ENCODE measurements at places on chromosomes 11 and 22.
A peak's percentile ranks its signal among the peaks of the same experiment; 100 is the strongest.

DNA sequence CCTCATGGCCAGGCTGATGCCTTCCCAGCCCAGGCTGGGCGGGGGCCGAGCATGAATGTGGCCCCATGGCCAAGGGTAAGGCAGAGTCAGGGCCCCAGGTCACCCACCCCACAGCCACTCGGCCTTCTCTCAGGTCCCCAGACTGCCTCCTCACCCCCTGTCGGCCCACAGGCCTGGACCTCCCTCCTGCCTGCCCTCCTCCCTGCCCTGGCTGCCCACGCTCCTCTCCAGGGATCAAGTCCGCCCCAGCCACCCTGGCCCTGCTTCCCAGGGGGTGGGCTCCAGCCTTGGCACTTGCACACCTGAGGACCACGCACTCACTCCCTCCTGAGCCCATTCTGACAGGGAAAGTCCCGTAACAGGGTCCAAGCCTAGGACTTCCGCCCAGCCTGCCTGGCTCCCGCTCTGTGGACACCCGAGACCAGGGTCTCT is 37.8 kb upstream of the TH start:
- DNase-seq, result no peak

- DNase-seq, result no peak
These were observed 109.3 kb downstream of the ARL14EP start for GRCh38 chr11:30432178-30432577.

DNA sequence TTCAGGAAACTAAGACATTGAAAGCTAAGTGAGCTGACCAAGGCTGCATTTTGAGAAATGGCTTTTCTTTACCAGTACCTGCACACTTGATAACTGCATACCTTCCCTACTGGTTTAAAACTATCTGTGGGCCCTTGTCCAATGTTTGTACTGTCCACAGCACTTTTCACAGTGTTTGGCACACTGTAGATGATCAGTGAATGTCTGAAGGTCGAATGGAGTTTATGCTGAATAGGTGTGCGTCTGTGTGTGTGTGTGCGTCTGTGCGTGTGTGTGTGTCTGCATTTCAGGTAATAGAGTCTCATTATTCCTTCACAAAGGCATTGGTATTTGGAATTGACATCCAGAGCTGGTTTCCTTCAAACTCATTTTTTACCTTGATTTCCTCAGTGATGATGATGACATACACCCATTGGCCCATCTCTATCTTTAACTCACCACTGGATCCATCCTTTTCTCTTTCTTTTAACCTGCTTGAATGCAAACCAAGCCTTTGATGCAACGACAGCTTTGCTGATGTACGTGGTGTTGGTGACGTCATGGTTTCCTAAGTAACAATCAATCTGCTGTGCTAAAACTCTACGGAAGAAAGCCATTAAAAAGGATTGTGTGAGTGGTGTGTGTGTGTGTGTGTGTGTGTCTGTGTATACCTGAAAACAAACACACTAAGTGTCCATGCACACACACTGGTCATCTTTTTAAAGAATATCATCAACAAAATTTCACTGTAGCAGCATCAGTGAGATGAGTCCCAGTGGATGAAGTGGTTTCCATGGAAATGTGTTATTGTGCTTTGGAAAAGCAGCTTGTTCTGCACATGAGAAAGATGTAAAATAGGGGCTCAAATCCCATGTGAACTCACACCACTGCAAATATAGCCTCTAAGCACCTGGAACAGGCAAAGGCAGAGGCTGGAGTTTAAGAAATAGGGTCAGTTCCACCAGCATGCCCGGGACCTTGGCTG is 490.2 kb upstream of the B3GAT1 start:
- DNase-seq, result no peak

- DNase-seq, result peak; percentile 26
These were observed 219.4 kb downstream of the CADM1 start for GRCh38 chr11:115284773-115285172.

DNA sequence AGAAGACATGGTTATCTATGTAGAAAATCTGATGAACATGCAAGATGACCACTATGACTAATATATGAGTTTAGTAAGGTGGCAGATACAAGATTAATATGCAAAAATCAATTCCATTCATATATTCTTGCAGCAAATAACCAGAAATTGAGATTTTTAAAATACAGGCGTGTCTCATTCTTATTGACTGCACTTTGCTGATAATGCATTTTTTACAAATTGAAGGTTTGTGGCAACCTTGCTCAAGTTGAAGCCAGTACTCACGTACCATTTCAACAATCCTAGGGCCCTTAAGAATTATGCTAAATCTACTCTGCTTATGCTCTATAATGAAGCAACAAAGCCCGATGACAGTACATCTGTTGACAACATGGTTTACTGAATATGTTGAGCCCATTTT is 104.6 kb downstream of the KCNQ1OT1 start:
- DNase-seq, result no peak

GRCh38 chr11:62466444-62466843 is 47.6 kb downstream of the SCGB1A1 start:
- no peak for DNase-seq

DNA sequence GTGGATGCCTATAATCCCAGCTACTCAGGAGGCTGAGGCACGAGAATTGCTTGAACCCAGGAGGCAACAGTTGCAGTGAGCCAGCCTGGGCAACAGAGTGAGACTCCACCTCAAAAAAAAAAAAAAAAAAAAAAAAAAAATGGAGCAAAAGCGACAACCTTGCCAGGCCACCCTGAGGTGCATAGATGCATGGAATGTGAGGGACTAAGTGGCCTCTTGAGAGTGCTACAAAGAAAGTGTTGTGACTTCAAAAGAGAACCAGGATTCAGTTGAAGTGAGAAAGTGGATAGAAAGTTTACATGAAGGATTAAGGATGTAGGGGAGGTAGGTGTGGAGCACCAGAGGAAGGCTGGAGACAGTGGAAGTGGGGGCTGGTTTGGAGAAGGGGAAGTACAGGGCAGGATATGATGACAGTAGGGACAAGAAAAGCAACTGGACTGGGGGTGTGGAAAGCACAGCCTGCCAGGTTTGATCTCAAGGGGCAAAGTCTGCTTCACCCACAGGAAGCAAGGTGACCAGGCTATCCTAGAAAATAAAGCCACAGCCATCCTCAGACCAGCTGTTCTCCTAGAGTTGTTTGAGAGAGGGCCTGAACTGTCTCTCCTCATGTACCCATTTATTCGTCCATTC is 36.0 kb upstream of the OLFML1 start:
- DNase-seq, result no peak

DNA sequence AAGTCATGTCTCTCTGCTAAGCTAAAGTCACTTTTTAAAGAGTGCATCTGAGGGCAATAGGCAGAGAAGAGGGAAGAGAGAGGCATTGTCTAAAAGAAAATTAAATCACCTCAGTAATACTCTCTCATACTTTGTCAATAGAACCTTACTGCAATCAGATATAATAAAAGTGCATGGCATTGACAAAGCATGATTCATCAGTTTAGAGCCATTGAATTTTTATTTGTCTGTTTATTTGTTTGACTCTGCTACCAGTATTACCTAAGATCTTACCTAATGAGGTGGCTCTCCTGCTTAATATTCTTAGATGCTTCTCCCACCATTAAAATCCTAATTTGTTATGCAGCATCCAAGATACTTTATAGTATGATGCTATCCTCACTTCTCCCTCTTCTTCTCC is 209.0 kb downstream of the PGR start:
- no peak for DNase-seq

DNA sequence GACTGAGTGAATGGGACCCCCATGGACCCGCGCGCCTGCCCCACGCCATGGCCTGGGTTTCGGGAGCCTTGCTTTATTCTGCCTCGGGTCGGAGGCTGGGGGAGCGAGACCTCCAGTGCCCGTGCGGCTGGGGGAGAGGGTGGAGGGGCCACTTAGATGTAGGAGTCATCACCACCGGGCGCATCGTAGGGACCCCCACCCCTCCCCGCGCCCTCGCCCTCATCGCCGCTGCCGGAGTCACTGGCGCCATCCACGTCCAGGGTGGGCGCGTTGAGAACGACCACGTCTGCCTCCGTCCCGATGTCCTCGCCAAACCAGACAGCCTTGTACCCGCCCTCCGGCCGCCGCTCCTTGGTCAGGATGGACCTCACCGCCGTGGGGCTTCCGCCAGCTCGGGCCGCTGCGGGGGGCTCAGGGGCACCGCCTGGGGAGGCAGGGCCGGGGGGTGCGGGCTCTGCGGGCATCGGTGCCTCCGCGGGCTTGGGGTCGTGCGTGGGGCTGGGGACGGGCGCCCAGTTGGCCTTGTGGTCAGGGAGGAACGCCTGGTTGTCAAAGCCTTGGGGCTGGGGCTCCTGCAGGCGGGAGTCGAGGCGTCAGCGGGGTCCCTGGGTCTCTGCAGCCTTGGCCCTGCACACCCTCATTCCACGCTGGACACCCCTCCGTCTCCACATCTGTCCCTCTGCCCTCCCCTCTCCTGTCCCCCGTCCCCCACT is 1.6 kb upstream of the IRF7 start:
- DNase-seq, result no peak

- DNase-seq, result peak; percentile 40
These were observed at the start of gene LUZP2 for GRCh38 chr11:24496736-24497725. LUZP2 (plus strand) TSS chr11:24497053.

- peak; percentile 44 for DNase-seq
These were observed 157.9 kb downstream of the FEZ1 start for GRCh38 chr11:125337836-125338834.

- DNase-seq, result no peak
These were observed 9.1 kb downstream of the NDUFV1 start for GRCh38 chr11:67615728-67616430.

DNA sequence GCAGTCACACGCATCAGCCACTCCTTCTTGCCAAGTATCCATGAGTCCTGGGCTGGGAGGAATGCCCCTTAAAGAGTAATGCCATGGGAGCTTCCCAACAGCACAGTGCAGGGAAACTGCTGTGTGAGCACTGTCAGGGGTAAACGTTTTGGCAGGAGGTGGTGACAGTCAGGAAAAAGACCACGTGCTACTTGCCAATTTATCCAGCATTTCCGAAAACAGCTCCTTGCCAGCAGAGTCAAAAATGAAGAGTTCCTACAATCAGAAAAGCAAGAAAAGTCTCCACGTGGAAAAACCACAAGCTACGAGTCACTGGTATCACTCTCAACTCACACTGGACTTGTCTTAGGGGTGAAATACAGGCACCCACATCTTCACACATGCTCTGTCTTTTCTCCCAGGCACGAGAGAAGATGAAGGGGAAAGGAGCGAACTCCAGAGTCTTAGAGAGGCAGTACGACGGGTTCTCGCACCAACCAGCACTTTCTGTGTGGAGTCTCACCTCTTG is 9.9 kb downstream of the IFT27 start:
- DNase-seq, result peak; percentile 40

All from fibroblast of upper back skin (primary cell).